Vagina (tissue), 2 donors: ENCODE measurements at places on chromosomes 4 and X.
A peak's percentile ranks its signal among the peaks of the same experiment; 100 is the strongest.

DNA sequence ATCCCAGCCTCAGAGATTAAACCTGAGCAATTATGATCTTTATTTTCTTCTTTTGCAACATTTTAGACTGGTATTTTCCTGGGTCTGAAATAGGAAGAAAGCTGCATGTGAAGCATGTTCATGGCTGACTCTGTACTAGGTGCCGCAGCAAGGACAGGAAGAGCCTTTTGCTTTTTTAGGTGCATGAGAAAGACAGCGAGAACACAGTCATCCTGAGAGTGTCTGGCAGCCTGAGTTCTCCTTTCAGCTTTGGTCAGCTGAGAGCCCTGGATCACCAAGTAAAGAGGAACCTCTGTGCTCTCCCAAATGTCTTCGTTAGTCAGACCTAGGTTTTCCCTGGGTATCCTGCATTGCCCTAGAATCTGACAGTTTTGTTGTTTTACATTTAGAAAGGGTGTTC, 29.8 kb downstream of the FAM149A start:
- H3K36me3 ChIP-seq, result no peaks in the 10 kb centered on the region
- H3K27ac ChIP-seq, result no peak overlapping the region
- no peak overlapping the region for H3K4me3 ChIP-seq

DNA sequence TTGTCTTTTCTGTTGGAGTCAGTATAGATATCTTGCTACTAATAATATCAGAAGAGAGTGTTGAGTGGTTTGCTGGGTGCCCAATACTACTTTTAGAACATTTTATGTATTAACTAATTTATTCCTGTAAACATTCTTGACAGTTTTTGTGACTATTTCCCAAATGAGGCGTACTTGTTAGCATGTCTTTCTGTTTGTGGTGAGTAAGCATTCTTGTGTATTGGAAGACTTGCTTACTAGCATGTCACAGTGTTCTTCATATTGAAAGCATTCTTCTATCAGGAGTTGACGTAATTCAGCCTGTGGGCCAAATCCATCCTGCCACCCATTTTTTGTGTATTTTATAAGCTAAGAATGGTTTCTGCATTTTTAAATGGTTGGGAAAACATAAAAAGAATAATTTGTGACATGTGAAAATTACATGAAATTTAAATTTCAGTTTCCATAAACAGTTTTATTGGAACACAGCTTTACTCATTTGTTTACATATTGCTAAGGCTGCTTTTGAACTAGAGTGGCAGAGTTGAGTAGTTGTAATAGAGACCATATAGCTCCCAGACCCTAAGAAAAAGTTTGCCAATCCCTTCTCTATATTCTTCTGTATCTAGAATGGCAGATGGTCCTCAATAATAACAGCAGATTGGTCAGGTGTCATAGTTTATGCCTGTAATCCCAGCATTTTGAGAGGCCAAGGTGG, 20.4 kb downstream of the REPS2 start:
- H3K27me3 ChIP-seq, result no peaks in the 10 kb centered on the region
- no peaks in the 10 kb centered on the region for H3K4me1 ChIP-seq
- no peak for DNase-seq
- H3K36me3 ChIP-seq, result no peaks in the 10 kb centered on the region
- H3K27ac ChIP-seq, result no peak overlapping the region
- H3K4me3 ChIP-seq, result no peak overlapping the region

- H3K27ac ChIP-seq, result no peak overlapping the region
- H3K27me3 ChIP-seq, result no peaks in the 10 kb centered on the region
- no peak for DNase-seq
- no peaks in the 10 kb centered on the region for H3K36me3 ChIP-seq
- H3K4me1 ChIP-seq, result no peaks in the 10 kb centered on the region
These were observed 74.1 kb downstream of the WDR19 start for GRCh38 chr4:39256436-39256835.

- DNase-seq, result no peak
- H3K4me3 ChIP-seq, result peak overlapping the region; percentile 16
- H3K36me3 ChIP-seq, result no peaks in the 10 kb centered on the region
- no peak overlapping the region for H3K27ac ChIP-seq
- no peaks in the 10 kb centered on the region for H3K27me3 ChIP-seq
These were observed 36.3 kb upstream of the REST start for GRCh38 chr4:56871371-56871866.

DNA sequence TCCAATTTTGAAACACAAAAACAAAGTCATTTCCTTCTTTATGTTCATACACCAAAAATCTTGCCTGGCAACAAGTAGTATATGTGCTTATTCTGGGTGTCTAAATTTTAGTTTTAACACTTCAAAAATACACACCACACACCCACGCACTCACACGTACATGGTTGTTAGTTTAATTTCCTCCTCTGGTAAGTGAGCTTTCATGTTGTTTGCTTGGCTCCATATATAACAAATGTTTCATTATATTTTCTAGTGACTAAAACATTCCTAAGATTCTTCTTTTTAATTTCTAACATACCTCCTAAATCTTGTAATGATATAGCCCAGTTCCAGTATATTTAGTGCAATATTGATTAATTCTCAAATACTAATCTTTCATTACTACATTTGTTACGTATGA, 80.9 kb downstream of the PRDM5 start:
- no peak for DNase-seq
- H3K4me1 ChIP-seq, result no peaks in the 10 kb centered on the region
- H3K27ac ChIP-seq, result no peak overlapping the region
- H3K27me3 ChIP-seq, result no peaks in the 10 kb centered on the region
- H3K4me3 ChIP-seq, result no peak overlapping the region

- no peaks in the 10 kb centered on the region for H3K36me3 ChIP-seq
- no peak overlapping the region for H3K27ac ChIP-seq
- no peaks in the 10 kb centered on the region for H3K27me3 ChIP-seq
- no peak overlapping the region for H3K4me3 ChIP-seq
- DNase-seq, result no peak
These were observed 500.1 kb downstream of the PCDH19 start for GRCh38 chrX:99909946-99910345.

GRCh38 chr4:169253904-169254303, 16.9 kb downstream of the SH3RF1 start:
- H3K27ac ChIP-seq, result no peak overlapping the region
- peaks cover 62% of the 10 kb centered on the region for H3K4me1 ChIP-seq
- H3K36me3 ChIP-seq, result no peaks in the 10 kb centered on the region
- no peaks in the 10 kb centered on the region for H3K27me3 ChIP-seq

GRCh38 chrX:152154050-152154449, 15.7 kb upstream of the MAGEA10 start:
- no peaks in the 10 kb centered on the region for H3K27me3 ChIP-seq
- H3K27ac ChIP-seq, result no peak overlapping the region
- no peaks in the 10 kb centered on the region for H3K36me3 ChIP-seq
- H3K4me1 ChIP-seq, result no peaks in the 10 kb centered on the region
- no peak for DNase-seq

DNA sequence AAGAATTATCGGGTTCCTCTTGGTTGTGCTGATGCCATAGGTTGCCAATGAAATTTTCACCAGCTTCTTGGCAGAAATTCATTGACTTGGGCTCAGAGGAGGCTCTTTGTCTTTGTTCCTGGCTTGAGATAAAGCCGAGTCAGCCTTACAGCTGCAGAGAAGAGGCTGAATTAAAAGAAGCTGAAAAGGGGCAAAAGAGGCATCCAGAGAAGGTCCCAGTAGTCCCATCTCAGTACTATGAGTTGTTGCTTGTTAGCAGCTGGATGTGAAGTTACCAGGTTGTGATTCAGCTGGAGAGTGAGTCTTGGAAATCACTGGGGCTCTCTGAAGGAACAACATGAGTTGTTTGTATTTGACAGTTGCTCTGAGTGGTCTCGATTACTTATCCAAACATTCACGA, 59.7 kb downstream of the SMAD1 start:
- no peak overlapping the region for H3K4me3 ChIP-seq
- H3K4me1 ChIP-seq, result peaks cover 48% of the 10 kb centered on the region
- no peaks in the 10 kb centered on the region for H3K36me3 ChIP-seq
- no peak overlapping the region for H3K27ac ChIP-seq
- no peaks in the 10 kb centered on the region for H3K27me3 ChIP-seq
- no peak for DNase-seq

- H3K4me1 ChIP-seq, result peaks cover 24% of the 10 kb centered on the region
- DNase-seq, result no peak
- no peaks in the 10 kb centered on the region for H3K27me3 ChIP-seq
These were observed 80.9 kb downstream of the FAM114A1 start for GRCh38 chr4:38948551-38948950.

GRCh38 chr4:167842487-167842886, 249.8 kb upstream of the ANXA10 start:
- no peaks in the 10 kb centered on the region for H3K4me1 ChIP-seq
- no peaks in the 10 kb centered on the region for H3K27me3 ChIP-seq
- DNase-seq, result no peak
- H3K27ac ChIP-seq, result no peak overlapping the region
- H3K4me3 ChIP-seq, result no peak overlapping the region

- DNase-seq, result no peak
- H3K27me3 ChIP-seq, result no peaks in the 10 kb centered on the region
- H3K4me1 ChIP-seq, result peaks cover 6% of the 10 kb centered on the region
- H3K4me3 ChIP-seq, result no peak overlapping the region
These were observed 122.7 kb upstream of the STS start for GRCh38 chrX:7024850-7025249.

DNA sequence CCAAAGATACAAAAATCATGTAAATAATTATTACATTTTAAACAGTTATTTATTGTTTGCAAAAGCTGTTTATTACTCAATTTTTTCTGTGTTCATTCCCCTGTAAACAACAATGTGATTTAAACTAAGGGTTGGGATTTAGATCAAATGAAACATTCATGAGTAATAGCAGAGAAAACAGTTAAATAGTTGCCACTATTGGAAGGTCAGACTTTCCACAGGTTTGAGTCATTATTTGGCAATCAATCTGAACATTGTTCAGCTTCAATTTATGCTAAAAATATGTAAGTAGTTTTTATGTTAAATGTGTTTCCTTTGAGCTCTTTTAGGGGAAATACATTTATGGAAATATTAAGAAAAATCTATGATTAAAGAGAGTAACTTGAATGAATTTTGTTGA, 144.9 kb downstream of the STIM2 start:
- no peaks in the 10 kb centered on the region for H3K27me3 ChIP-seq
- no peak overlapping the region for H3K27ac ChIP-seq
- peaks cover 14% of the 10 kb centered on the region for H3K4me1 ChIP-seq
- no peaks in the 10 kb centered on the region for H3K36me3 ChIP-seq
- no peak overlapping the region for H3K4me3 ChIP-seq

DNA sequence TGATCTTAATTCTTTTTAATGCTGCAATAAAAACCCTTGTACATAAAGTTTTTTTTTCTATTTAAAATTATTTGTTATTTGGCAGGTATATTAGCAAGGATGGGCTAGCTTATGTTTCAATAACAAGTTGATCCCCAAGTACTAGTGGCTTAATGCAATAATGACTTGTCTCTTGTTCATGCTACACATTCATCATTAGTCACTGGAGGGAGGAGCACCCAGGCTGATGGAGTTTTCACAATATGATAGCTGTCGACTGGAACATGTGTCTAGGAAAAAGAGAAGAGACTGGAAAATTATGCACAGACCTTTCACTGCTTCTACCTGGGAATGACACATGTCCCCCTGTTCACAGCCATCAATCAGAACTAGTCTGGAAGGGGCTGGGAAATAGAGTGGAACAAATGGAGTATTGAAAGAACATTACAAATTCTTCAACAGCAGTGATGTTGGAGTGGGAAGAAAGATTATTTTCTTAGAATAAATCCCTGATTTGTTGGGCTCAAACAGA, 387.9 kb upstream of the RPS6KA3 start:
- H3K4me1 ChIP-seq, result no peaks in the 10 kb centered on the region
- no peak overlapping the region for H3K27ac ChIP-seq
- H3K4me3 ChIP-seq, result no peak overlapping the region
- no peaks in the 10 kb centered on the region for H3K36me3 ChIP-seq
- DNase-seq, result no peak
- H3K27me3 ChIP-seq, result no peaks in the 10 kb centered on the region

DNA sequence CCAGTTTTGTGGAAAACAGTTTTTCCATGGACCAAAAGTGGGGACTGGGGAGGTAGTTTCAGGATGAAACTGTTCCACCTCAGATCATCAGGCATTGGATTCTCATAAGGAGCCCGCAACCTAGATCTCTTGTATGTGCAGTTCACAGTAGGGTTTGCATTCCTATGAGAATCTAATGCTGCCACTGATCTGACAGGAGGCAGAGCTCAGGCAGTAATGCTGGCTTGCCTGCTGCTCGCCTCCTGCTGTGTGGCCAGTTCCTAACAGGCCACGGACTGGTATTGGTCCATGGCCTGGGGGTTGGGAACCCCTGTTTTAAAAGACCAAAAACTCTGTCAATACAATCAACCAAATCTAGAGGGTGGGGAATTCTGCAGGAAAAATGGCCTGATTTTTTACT, 100.0 kb upstream of the EOLA2 start:
- no peaks in the 10 kb centered on the region for H3K4me1 ChIP-seq
- H3K36me3 ChIP-seq, result no peaks in the 10 kb centered on the region
- no peak for DNase-seq
- H3K27ac ChIP-seq, result no peak overlapping the region

DNA sequence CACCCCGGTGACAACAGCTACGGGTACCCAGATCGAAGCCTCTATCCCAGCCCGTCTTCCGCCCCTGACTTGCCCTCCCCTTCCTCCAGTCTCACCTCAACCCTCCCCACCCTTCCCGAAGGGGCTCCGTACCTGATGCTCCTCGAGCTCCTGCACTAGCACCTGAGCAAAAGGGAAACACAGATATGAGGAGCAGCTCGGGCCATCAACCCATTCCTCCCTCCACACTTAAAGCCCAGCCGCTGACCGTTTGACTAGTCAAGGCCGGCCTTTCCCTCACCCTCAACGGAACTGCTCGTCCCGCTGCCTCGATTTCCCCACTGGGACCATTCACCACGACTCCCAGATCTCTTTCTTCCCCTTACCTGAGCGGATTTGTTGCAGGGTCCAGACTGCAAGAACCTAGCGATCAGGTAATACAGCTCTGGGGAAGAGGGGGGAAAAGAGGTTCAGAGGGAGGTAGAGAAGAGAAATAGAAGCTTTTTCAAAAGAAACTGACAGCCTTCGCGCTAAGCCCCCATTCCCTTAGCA, 731 bp downstream of the BRWD3 start:
- no peaks in the 10 kb centered on the region for H3K27me3 ChIP-seq
- H3K36me3 ChIP-seq, result no peaks in the 10 kb centered on the region
- DNase-seq, result no peak

GRCh38 chr4:96108146-96108545, 268.3 kb downstream of the PDHA2 start:
- no peak for DNase-seq
- H3K27ac ChIP-seq, result no peak overlapping the region
- no peaks in the 10 kb centered on the region for H3K36me3 ChIP-seq

- no peak overlapping the region for H3K27ac ChIP-seq
- no peaks in the 10 kb centered on the region for H3K4me1 ChIP-seq
- no peak for DNase-seq
- H3K4me3 ChIP-seq, result no peak overlapping the region
- H3K27me3 ChIP-seq, result no peaks in the 10 kb centered on the region
- H3K36me3 ChIP-seq, result no peaks in the 10 kb centered on the region
These were observed 45.5 kb downstream of the VGLL1 start for GRCh38 chrX:136577552-136577951.

DNA sequence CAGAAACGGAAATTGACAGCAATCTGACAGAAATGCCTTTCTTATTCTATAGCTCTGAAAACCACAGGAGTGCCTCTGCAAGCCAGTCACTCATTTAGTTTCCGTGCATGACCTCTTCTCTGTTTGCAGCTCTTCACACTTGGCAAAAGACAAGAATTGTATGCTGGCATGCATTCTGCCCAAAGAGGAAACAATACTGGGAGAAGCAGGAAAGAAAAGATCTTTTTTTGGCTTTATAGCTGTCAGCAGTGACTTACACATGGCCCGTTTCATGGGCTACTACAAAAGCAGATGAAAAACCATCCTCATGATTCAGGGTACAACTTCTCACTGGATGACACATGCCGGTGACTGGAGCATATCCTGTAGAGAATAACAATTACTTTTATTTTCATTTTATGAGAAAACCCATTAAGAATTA, 249.4 kb downstream of the ADAMTS3 start:
- H3K27ac ChIP-seq, result no peak overlapping the region
- H3K27me3 ChIP-seq, result no peaks in the 10 kb centered on the region
- peaks cover 17% of the 10 kb centered on the region for H3K4me1 ChIP-seq
- H3K4me3 ChIP-seq, result no peak overlapping the region
- DNase-seq, result no peak
